Right ventricle myocardium inferior (tissue), 1 donor: ENCODE measurements at places on chromosomes 4 and X.

DNA sequence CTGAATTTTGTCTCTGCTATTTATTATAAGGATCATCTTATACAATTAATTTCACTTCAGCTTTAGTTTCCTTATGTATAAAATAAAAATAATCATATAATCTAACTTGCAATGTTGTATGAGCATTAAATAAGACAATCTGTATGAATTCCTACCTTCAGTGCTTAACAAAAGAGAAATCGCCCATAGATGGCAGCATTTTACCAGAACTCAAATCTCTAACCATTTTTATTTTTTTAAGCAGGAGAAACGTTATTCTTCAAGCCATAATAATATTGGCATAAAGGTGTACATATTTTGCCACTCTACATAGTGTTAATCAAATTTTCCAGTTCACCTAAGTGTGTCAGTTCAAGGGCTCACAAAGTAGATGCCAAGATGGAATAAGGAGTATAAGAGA lies 78.8 kb downstream of the TMEM47 start:
- no peak for DNase-seq

DNA sequence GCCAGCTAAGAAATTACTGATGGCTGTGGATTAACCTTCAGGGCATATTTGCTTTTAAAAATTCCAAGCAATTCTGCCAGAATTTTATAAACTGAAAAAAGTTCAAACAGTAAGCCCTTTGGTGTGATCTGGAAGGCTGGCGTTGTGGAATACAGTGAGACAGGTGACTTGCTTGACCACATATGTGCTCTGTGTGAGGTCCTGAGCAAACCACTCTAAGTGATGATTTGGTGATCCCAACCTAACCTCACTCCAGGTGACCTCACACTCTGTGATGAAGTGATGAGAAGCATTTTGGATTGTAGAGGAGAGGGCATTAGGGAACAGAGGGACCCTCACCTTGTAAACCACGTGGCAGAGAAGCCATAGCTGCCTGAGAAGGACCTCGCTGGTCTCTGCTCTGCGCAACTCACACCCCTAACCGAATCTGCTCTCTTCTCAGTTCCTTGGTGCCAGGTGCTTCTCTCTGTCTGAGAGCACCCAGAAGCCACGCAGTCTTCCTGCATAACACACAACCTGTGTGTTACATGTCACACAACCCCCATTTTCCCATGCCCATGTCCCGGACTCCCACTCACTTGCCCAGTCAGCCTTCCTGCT lies 106.3 kb downstream of the ENPP6 start:
- DNase-seq, result no peak

GRCh38 chrX:97328853-97329390 lies 445.2 kb downstream of the RPA4 start:
- no peak for DNase-seq

DNA sequence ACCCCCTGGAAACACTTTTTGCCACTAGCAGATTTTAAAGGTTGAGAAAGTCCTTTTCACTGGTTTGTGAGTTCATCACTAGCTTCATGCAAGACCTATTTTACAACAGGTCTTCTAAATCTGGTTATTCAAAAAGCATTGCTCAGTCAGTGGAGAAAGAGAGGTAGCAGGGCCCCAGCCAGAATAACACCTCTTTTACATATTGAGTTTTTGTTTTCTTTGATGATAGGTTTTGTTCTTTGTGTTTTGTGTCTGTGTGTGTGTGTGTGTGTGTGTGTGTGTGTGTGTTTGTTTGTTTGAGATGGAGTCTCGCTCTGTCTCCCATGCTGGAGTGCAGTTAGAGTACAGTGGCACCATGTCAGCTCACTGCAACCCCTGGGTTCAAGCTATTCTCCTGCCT lies 2.7 kb upstream of the VEGFC start:
- no peak for DNase-seq

- DNase-seq, result no peak
These were observed 56.9 kb upstream of the SMIM10 start for GRCh38 chrX:134933911-134934310.

DNA sequence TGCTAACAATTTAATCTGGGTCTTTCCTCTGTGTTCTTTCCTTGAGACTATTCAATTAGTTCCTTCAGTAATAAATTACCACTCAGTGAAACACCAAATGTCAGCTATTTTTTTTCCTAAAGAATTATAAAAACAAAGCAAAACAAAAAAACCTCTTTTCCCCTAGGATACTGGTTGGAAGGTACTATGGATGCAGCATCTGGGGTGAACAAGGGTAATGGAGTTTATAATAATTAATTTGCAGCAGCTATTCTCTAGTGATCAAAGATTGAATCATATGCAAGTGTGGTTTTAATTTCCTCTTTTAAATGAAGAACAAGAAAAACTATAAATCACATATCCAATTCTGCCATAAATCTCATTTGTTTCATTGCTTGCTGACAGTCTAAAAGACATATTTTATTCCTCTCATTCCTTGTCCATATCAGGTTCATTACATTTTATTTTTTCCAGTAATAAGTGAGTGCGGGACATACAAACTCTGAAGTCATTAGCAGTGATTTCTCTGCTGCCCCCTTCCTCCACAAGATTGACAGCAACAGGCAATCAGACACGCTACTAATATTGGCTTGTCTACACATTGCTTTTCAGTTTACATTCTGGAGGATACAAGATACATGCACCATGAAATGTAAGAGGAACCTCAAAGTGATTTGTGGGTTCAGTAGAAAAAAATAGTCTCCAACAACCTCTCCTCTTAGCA lies 1093.4 kb upstream of the SLIT2 start:
- DNase-seq, result no peak

GRCh38 chrX:123206176-123206575 lies 22.1 kb downstream of the GRIA3 start:
- DNase-seq, result no peak

DNA sequence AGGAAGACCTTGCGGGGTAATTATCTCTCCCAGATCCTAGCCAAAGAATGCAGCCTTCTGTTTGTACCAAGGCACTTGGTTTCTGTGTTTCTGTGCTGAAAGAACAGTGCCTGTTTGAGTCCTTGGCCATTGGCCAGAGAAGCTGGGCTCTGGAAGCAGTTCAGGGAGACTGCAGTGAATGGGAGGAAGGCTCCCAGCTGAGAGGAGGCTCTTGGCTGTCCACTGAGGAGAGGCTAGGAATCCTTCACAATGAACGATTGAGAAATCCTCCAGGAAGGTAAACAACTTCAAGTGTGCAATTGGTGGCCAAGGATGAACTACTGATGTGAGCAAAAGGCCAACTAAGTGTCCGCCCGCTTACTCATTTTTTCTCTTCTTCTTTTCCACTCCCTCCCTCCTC lies 61.3 kb downstream of the HS3ST1 start:
- peak; percentile 70 for DNase-seq

DNA sequence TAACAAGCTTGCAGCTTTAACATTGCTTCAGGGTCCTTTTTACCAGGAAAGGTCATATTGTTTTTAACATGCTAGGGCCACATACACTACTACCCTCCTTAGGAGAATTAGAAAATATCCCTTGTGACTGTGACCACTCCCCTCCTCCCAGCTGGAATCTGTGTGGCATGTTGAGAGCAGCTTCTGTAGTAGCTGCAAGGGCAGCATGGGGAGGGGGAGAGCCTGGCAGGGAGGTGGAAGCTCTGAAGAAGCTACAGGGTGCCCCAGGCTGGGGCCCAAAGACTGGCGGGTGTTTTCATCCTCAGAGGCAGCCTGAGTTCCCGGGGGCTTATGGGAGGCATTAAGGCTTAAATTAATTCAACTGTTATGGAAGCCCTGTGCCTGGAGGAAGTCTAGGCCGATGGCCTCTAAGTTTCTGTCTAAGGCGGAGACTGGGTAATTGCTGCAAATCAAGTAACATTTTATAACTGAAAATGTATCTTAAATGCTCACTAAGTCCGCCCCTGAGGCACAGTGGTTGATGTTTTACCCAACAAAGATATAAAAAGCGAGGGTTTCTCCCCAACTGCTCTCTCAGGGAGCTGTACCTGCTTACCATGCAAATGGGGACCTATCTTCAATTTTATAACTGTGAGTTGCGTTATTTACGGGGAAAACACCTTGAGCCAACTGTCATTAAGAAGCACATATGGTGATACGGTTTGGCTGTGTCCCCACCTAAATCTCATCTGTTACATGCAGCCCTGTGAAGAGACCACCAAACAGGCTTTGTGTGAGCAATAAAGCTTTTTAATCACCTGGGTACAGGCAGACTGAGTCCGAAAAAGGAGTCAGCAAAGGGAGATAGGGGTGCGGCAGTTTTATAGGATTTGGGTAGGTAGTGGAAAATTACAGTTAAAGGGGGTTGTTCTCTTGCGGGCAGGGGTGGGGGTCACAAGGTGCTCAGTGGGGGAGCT lies 37.4 kb upstream of the STS start:
- no peak for DNase-seq

- peak; percentile 87 for DNase-seq
These were observed 44.2 kb downstream of the TBC1D14 start for GRCh38 chr4:6953751-6954380.

DNA sequence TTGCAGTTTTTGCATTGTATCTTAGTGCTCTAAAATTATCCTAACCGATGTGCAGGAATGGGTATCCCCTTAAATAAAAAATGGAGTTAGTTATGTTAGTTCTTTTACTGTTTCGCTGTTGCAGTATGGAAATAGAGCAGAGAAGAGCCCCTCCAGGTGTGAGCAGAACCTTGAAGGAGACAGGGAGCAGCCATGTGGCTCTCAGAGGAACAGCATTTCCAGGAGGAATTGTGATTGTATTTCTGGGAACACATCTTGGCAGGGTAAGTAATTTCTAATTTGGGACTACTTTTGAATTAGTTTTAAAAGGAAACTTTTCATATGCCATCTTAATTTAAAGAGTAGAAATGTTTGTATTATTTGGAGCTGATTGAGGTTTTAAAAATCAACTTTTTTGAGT lies 5.3 kb upstream of the CCDC158 start:
- no peak for DNase-seq

DNA sequence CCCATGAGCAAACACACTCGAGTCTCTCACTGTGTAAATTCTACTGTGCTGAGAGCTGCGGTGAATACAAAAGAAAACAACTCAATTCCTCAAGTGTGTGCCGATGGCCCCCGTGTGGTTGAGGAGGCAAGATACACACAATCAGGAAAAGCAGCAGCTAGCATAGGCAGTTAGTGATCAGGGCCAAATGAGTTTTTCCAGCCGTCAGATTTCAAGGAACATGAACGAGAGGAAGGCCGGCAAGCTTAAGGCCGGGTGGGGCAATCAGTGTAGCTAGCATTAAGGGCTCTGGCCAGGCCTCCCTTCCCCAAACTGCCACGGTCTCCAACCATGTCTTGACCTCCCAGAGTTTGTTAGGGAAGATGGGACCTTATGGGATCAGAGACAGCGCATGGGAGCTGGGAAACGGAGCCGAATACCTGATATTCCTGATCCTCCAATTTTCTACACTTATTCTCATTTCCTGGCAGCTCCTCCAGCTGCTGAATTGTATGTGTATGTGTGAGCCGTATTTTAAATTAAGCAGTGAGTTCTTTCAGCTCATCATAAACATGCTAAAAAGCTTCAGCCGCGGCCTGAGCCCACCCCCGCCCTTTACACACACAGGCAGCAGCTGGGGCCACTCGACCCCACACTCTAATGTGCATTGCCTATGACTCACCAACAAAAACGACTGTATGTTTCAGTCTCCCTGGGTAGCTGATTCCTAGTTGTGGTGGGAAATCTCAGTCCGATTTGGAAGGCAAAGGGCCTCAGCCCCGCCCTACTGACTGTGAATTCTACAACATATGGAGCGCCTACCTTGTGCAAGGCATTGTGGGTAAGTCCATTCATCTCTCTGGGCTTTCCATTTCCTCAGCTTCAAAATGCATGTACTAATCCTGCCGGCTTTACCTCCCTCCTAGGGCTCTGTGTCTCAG lies 59.9 kb downstream of the RTL9 start:
- DNase-seq, result no peak

- no peak for DNase-seq
These were observed 811.9 kb upstream of the EPHA5 start for GRCh38 chr4:66482186-66482585.

- no peak for DNase-seq
These were observed 27.7 kb upstream of the PROM1 start for GRCh38 chr4:16111533-16111932.

DNA sequence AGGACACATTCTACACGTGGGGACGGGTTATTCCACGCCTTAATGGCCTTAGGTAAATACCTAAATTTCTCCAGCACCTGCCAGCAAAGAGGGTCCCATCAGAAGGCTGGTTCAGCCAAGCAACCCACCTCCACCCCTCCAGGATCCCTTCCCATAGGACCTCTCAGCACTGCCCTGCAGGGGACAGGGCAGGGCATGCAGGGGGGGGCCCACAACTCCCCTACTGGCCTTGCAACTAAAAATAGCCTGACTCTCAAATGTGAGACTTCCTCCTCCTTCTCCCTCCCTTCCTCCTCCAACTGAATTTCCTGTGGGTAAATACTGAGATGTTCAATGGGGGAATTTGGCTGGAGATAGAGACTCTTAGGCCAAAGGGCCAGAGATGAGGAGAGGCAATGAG lies 6.3 kb downstream of the LAS1L start:
- no peak for DNase-seq

GRCh38 chrX:40104630-40104984 lies 6.8 kb upstream of the BCOR start:
- no peak for DNase-seq

- DNase-seq, result no peak
These were observed 138.7 kb downstream of the RAP1GDS1 start for GRCh38 chr4:98399915-98400314.

GRCh38 chr4:77623091-77623490 lies 17.5 kb downstream of the CXCL13 start:
- no peak for DNase-seq

DNA sequence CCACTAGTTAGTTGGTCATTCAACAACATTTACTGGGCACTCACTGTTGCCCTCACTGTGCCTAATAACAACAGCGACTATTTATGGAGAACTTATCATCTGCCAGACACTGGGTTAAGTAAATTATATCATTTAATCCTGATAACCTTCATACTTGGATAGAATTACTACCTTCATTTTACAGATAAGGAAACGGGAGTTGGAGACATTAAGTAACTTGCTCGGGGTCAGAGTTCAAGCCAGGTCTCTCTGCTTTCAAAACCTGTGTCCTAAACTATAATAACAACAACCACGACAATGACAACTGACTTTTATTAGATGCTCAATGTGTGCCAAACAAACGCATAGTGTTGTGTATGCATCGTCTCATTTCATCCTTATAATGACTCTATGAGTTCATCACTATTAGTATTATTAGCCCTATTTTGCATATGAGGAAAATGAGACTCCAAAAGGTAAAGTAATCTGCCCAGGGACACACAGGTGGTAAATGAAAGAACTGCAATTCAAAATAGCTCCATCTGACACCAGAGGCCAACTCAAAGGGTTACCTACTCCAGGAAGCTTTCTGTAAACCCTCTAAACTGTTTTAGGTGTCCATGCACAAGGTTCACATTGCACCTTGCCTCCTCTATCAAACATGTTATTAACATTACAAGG lies 98.4 kb upstream of the ACSL4 start:
- DNase-seq, result no peak

DNA sequence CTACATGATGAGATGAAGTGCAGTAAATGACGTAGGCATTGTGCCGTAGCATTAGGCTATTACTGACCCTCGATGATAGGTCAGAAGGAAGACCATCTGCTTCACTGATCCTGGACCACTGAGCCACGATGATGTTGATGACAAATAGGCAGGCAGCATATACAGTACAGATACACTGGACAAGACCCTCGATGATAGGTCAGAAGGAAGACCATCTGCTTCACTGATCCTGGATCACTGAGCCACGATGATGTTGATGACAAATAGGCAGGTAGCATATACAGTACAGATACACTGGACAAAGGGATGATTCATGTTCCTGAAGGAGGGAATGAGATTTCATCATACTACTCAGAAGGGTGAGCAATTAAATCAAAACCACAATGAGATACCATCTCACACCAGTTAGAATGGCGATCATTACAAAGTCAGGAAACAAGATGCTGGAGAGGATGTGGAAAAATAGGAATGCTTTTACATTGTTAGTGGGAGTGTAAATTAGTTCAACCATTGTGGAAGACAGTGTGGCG lies 50.9 kb downstream of the BEND4 start:
- no peak for DNase-seq
